CD4-positive, alpha-beta T cell treated with Interferon alpha-2 for 1 hour (primary cell): ENCODE measurements at places on chromosomes 13 and 19.

DNA sequence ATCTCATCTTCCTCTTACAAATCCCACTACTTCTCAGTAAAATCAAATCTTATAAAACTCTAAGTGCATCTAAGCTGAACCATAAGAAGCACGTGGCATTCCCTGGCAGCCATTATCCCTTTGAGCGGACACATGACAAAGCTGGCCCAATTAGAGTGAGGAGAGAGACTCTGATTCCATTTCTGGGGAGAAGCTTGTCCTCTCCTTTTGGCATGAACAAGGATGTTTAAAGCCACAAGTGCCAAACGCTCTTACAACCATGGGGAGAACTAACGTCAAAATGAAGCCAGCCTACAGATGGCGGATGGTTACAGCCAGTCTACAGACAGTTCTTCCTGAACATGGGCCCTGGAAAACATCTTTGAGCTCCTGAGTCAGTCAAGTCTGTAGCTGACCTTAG, 231.3 kb downstream of the LHFPL6 start:
- no peak for DNase-seq

GRCh38 chr13:74850893-74851292, 631.1 kb downstream of the TBC1D4 start:
- no peak for DNase-seq

DNA sequence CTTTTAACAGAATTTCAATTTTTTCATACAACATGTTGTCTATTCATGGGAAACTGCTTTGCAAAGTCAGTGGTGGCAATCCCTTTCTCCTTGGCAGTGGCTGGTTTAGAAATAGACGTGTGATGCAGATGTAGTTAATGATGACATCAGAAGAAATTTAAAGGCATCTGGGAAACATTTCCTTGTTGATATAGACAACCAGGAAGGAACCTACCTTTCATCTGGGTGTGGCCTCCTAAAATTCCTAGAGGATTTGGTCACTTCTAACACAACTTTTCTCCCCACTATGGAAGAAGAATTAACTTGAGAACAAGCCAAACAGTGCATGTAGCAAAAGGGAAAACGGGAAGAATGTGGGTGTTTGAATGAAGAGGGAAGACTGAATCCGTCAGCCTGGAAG, 102.8 kb downstream of the EFNB2 start:
- DNase-seq: no peak

DNA sequence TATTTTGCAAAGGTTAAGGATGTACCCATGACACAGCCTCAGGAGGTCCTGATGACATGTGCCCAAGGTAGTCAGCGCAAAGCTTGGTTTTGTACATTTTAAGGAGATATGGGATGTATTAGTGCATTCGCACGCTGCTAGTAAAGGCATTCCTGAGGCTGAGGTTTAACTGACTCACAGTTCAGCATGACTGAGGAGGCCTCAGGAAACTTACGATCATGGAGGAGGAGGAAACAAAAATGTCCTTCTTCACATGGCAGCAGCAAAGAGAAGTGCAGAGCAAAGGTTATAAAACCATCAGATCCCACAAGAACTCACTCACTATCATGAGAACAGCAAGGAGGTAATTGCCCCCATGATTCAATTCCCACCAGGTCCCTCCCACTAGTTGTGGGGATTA, 1017.4 kb downstream of the EFNB2 start:
- DNase-seq: no peak

- DNase-seq: no peak
Measured at GRCh38 chr19:55131421-55131820, 14.0 kb upstream of the PPP1R12C start.

GRCh38 chr19:49985871-49986270, 24.9 kb upstream of the SIGLEC11 start:
- no peak for DNase-seq

GRCh38 chr19:56919308-56919995, 78.9 kb upstream of the PEG3 start:
- DNase-seq: no peak

- DNase-seq: no peak
Measured at GRCh38 chr19:51145916-51146493, 3.9 kb downstream of the SIGLEC7 start.

DNA sequence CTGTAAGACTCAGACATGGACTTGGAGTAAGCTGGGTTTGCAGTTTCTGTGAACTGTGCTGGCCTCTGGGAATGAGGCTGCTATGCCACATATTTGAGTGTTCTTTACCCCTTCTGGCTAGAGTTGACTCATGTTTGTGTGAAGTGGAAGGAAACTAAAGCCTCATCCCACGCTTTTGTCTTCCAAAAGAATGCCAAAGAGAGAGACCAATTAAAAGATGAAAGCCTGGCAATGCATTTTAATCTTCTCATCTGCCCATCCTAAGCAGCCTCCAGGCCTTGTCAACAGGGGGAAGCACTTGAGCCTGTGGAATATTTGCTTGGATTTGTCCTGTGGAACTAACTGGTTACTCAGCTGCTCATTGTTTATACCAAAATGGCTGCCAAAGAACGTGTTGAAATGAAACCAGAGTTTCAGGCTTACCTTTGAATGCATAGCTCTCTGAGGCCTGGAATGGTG, 49.1 kb downstream of the LMO7 start:
- no peak for DNase-seq

GRCh38 chr19:45773384-45773783, 4.3 kb upstream of the SIX5 start:
- DNase-seq: no peak

DNA sequence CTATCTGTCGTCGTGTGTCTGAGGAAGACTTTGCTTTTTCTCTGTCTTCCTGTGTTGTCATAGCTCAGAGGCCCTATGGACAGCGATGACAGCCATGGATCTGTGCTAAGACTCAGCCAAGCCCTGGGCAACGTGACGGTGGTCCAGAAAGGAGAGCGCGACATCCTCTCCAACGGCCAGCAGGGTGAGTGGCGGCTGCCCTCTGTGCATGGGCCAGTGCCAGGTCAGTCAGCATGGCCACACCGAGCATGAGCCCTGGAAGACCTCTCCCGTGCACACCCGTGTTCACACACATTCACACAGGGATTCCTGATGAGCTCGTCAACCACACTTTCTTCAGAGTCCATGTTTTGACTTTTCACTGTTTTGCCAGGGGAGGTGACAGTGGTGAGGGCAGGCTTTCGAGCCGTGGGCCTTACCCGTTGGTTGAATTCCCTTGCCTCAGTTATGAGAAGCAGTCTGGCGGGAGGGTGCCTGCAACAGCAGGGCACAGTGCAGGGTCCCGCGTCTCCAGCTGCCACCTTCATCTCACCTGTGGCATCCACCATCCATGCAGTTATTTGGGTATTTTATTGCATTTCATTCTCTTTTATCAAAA, 20.2 kb downstream of the NAXD start:
- no peak for DNase-seq

DNA sequence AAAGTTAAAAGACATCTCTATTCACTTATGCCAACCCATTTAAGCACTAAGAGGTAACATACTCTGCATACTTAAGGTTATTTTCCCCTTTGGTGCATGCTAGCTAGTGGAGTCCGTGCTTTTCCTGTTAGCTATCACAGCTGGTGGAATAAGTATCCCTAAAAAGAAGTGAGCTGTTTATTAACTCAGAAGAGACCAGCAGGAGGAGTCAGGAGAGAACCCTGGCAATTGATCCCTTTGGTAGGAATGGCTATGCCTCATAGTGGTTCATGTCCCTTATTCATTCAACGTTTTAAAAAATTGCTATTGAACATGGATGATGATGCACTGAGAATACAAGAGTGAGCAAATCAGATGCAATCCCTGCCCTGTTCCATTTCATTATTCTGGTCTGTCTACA, 12.4 kb upstream of the NEK5 start:
- no peak for DNase-seq

DNA sequence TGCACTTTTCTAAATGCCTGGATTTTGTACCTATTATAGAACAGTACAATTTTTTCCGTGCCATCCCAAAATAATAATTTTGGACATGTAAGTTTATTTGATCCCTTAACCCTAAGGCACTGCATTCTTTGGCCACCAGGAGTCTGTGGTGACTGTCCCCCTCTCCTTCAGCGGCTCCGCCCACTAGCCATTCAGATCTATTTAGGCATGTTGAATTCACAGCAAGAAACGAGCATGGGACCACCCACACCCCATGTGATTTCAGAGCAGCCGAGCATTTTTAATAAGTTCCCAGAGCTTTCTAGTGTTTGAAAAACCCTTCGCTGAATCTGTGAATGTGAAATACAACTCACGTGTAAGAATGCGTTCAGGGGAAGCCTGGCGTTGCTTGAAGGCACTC, 567.5 kb downstream of the MYO16 start:
- DNase-seq: no peak

DNA sequence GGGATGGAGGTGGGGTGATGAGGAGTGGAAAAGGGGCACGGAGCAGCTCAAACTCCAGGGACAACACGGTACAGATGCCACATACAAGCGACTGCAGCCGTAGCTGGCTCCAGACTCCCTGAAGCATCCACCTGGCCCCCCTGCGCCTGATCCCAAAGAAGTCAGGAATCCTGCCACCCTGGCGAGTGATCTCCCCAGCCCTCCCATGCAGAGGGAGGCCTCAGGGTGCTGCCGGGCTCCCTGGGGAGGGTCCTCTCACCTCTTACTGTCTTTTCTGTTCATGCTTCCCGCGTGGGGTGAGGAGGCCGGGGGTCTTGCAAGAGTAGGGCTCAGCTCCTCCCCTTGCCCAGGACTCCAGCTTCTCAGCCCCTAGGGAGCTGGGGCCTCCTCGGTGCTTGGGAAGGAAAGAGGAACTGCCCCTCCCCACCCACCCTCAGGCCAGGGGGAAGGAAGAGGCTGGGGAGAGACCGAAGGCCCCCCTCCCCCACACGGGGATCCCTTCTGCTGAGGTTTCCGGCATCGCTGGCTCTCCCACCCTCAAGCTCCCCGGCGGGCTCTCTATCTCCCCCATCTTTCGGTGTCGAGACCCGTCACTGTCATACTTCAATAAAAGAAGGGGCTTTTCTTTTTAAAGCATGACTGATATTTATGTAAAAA, at the start of gene RASGRP4:
Gene RASGRP4 (minus strand): TSS at position 410 of the 657 bp plus-strand sequence. CDS start 128 bp downstream, at position 282.
- DNase-seq: peak; percentile 41

DNA sequence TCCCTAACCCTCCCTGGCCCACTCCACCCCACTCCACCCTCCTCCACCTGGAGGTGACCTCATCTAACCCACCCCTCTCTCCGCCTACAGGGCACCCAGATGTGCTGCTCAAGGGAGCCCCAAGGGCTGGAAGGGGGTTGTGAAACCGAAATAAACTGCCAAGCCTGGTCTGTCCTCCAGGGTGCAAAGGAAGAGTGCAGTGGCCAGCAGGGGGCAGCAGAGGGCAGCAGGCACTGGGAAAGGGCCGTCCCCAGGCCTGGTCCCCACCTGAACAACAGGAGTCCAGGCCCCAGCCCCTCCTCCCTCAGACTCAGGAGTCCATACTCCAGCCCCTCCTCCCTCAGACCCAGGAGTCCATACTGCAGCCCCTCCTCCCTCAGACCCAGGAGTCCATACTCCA, 8.4 kb upstream of the BCAM start:
- peak; percentile 76 for DNase-seq

DNA sequence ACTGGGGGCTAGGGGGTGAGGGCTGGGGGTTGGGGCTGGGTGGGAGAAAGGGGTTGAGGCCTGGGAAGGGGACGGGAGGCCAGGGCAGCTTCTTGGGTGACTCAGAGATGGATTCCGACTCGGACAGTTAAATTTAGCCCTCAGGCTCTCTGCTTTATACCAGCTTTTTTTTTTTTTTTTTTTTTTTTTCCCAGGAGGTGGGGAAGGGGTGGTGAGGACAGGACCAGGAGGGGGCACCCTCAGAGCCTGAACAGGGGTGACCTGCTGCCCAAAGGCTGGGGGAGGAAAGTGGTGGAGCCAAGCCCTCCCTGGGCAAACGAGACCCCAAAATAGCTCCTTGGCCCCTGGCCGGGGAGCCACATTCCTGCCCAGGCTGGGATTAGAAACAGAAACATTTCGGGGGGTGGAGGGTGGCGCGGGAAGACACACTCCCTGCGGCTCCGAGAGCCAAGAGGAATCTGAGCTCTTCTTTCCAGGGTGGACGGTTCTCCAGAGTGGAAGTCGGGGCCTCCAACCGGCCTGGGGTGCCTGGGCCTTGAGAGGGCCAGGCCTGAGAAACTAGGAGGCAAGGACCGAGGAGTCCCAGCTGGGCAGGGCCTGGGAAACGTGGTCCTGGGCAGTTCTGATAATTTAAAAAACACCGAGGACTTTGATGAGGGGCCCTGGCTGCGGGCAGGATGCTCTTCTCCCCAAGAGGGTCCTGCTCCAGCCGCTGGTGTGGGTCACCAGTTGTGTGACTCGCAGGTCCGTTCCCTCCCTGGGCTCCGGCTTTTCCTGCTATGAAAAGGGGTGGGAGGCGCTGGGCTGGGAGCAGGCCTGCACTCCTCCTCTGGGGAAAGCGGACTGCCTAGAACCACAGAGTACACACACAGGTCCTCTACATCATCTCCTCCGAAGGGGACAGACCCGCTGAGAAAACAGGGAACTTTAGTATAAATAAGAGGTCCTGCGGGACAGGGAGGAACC, 813 bp upstream of the DMPK start:
- no peak for DNase-seq

DNA sequence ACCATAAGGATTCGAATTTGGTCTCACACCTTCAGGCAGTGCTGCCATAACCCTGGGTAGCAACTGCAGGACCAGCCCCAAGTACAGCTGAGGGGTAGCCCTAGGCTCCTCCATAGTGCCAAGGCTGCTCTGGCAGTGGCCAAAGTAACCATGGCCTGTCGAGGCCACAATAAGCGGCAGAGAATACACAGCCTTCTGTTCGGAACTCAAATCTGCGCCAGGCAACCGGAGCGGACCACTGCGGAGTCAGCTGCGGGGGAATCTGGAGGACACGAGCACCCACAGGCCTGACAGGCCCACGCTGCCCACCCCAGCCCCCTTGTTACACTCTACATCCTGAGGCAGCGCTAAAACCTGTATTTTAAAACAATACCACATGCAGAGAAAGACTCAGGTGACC, 48.7 kb downstream of the CCDC70 start:
- DNase-seq: no peak

- DNase-seq: no peak
Measured at GRCh38 chr13:114269281-114269770, 12.1 kb upstream of the UPF3A start.

DNA sequence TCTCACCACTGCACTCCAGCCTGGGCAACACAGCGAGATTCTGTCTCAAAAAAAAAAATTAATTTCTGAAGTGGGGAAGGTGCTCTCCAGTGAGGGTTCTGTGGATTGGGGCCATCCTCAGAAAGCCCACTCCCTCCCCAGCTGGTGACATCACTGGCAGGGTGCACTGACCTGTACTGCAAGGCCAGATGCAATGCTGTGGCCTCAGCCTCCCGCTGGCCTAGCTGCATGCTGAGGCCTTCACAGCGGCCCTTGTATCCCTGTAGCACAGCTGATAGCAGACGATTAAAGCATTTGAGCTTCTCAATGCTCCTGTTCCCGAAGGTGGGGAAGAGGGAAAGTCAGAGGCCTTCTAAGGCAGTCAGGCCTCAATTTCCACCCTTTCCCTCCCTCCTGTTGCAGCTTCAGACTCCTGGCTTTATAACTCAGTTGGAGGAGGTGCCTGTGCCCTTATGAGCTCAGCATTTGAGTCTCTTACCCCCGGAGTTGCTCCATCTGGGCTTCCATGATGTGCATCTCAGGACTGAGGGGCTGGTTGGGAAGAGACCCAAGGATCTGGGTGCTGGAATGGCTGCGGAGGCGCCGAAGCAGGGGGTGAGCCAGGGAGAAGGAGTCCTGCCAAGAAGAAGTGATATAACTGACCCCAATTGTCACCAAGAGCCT, 5.3 kb downstream of the USHBP1 start:
- DNase-seq: no peak
